ENCODE measurements at places on chromosomes 7 and 10.

DNA sequence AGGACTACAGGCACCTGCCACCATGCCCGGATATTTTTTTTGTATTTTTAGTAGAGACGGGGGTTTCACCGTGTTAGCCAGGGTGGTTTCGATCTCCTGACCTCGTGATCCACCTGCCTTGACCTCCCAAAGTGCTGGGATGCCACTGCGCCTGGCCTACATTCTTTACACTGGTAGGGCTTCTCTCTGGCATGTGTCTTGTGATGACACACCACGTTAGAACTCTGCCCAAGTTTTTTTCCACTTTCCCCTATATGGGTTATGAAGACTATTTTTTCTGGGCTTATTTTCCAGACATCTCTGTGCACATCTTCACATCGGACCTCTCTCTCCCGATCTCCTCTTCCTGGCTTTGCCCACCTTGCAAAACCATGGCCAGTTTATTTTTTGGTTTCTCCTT lies 10.7 kb downstream of the FAM200A start:
- no peak for DNase-seq

DNA sequence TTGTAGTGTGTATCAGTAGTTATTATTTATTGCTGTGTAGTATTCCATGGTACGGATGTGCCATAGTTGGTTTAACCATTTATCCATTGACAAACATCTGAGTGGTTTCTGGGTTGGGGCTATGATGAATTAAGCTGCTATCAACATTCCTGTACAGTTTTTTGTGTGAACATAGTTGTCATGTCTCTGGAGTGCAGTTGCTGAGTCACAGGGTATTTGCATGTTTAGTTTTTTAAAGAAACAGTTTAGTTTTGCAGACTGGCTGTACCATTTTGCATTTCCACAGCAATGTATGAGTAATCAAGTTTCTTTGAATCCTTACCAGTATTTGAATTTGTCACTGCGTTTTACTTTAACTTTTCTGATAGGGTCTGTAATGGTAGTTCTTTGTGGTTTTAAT lies 516.7 kb upstream of the CELF2 start:
- no peak for DNase-seq

DNA sequence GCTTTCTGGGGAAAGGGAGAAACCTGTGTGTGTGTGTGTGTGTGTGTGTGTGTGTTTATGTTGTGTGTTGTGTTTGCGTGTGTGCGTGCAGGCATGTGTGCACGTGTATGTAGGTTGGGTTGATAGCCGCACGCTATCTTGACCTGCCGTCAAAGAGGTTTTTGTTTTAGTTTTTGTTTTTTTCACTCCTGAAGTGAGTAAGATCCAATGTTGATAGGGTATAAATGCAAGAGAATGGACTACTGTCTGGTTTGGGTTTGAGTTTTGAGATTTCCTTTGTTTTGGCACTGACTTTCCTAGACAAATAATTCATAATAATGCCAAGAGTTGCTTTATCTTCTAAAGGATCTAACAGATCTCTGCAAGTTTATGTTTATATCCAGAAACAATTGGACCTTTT lies 27.8 kb downstream of the POU6F2 start:
- DNase-seq, result no peak

DNA sequence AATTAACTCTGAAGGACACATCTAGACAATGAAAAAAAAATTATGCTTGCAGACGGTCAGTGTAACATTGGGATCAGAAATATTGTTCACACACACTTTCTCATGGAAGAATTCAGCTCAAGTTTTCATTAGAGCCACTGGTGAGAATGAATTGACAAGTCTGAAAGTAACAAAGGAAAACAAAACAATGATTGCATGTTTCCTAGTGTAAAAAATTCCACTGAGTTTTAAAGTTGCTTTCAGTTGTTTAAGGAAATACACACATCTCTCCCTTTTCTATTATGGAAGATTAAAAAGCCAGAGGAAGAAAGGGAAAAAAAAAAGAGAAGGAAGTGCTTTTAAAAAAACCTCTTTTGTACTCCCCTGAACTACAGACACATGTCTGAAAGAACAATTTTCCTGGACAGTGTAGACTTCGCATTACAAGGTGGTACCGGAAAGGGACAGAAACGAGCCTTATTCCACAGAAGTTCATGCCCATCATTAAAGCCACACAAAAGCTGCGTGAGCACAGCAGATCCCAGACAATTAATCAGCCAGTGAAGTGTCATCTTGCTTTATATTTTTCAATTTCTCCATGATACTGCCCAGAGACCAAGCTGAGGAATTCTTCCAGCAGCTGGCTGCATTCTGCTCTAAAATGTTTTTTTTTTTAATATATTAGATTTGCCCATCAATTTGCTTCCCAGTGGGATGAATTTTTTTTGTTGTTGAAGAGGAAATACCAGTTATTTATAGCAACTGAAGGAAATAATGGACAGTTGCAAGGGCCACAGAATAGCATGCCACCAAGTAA lies 294.8 kb downstream of the DOCK4 start:
- DNase-seq, result no peak

DNA sequence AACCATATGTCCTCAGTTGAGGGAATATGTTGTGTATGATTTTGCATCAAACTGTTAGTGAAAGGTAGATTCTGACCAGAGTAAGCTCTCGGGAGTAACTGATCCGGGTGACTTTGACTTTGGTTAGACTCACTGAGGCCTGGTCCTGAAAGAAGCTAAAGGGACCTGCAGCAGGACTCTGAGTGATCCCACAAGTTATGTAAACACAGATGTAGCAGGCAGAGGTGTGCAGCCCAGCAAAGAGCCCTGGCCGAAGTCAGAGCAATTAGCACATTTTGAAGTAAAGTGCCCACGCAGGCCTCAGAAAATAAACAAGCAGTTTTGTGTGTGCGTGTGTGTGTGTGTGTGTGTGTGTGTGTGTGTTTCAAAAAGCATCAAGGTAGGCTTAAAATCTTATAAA lies 245.6 kb upstream of the FERD3L start:
- no peak for DNase-seq

DNA sequence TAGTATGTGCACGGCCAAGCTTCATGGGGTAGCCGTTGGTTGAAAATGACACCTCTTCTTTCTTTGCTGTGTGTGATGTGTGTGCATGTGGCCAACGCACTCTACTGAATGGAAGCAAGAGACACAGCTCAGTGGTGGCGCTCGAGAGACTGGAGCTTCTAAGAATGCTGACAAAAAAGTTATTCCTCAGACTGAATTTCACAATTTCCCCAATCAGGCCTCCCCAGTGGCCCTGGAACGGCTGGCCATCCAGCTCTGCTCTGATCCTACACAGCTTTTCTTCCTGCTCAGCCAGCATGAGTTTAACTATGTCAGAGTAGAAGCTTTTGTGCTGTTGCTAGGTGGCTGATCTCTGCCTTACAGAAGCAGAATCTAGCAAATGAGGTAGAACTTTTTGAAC lies 186.7 kb upstream of the PLXDC2 start:
- DNase-seq, result no peak

DNA sequence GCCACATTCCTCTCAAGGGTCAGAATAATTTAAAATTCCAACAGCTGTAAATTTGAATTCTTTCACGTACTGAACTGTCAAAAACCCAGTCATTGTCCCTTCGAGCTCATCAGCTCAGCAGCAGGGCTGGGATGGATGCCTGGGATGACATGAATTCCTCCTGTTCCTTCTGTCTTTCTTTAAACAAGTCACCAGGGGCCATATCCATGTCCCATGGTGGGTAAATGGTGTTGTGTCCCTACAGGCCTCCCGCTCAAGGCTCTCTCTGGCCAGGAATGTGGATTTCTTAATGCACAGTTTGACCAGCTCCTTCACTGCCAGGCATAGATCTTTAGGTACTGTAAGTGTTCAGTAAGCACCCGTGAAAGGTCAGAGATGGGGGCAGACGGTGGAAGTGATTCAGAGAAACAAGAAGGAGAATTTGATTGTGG lies 13.8 kb upstream of the TECPR1 start:
- DNase-seq, result no peak

- no peak for DNase-seq
Observed at GRCh38 chr10:65396997-65397396, 1528.8 kb upstream of the LRRTM3 start.

DNA sequence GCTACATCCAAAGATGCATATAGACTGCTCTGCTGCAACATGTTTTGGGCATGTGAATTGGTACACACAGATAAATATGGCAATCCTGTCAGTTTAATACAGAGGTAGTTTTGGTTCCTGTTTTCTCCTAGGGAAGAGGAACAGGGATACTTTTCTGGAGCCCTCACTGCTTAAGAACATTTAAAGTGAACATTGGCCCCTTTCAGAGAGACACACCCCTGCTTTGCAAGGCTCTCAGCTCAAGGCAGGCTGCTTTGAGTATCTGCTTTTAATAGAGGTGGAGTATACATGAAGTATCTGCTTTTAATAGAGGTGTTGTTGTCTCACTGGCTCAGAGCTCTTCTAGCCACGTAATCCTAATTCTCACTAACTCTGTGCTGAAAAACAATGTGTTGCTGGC lies 38.9 kb downstream of the CYP51A1 start:
- DNase-seq, result no peak

GRCh38 chr7:115574681-115575291 lies 455.8 kb downstream of the TFEC start:
- DNase-seq, result no peak

GRCh38 chr10:71394926-71395562 lies 1.7 kb upstream of the CDH23 start:
- DNase-seq, result no peak

- no peak for DNase-seq
Observed at GRCh38 chr10:15335508-15335907, 35.6 kb downstream of the FAM171A1 start.

DNA sequence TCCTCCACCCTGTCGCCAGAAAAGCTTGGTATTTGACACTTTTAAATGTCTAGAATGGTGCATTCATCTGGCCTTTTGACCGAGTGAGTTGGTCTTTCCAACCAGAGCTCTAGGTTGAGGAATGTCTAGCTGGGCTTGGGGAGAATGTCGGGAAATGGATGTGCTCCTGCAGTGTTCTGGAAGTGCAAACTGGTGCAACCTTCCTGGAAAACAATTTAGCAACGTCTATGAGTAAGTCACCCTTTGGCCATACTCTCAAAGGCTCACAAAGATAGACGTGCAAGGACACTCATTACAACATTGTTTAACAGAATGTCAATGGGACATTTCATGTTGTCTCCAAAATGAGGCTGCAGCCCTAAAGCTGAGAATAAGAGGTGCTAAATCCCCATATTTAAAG lies 12.2 kb upstream of the NMT2 start:
- no peak for DNase-seq

DNA sequence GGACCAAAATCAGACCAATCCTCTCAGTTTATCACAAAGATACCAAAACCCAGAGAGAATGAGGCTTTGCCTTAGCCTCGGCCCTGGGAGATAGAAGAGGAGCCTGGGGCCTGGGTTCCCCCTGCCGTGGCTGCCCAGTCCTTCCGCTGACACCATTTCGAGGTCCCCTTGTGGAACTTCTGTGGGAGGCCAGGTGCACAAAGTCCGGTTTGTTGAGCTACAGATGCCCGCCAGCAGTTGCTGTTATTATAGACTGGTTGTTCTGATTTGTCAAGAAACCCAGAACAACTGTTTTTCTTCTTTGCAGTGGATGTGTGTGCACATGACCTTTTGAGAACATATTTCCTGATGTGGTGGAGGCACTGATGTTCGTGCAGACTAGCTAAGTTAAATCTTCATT lies 47.6 kb downstream of the CUX1 start:
- no peak for DNase-seq

- DNase-seq, result no peak
Observed at GRCh38 chr10:27838361-27838760, 92.7 kb upstream of the MKX start.

- DNase-seq, result no peak
Observed at GRCh38 chr10:10313149-10313835, 704.4 kb upstream of the CELF2 start.

DNA sequence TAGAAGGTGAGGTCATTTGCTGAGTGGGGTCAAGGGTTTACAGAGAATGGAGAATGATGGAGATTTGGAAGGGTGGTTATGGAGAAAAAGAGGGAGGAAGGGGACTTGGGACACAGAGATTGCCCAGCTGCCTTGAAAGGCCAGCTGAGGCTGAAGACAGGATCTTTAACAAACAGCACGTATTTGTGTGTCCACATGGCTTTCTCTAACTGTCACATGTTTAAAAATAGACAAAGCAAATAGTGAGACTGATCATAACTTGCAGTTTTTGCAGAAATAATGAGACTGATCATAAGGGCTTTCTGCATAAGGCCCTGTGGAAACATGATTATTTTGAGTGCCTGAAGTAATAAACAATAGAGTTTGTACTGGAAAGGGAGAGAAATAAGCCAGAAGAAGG lies 212.7 kb downstream of the HDAC9 start:
- no peak for DNase-seq

DNA sequence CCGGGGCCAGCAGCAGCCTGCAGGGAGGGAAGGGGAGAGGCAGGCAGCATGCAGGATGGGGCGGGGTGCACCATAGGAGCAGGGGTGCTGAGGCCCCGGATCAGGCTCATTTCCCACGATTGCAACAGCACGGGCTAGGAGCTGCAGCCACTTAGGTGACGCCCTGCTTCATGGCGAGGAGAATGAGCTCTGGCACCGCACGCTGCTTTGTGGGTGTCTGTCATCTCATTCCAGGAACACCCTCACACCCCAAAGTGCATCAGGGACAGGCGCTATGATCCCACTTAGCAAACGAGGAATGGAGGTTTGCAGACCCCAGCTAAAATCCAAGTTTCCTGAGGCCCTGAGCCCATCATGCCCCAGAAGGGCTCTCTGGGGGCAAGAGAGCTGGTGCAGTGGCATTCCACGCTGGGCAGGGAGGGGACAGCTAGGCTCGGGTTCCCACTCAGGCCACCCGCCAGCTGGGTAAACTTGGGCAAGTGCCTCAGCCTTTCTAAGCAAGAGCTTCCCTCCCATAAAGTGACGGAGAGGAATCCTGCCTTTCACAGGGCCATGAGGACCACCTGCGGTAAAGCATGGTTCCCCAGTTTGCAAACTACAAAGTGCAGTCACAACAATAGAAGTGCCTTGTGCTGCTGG lies 9.3 kb downstream of the KCNH2 start:
- no peak for DNase-seq

- no peak for DNase-seq
Observed at GRCh38 chr7:135681762-135682161, 19.4 kb downstream of the STMP1 start.

- no peak for DNase-seq
Observed at GRCh38 chr7:48901966-48902365, 22.4 kb upstream of the CDC14C start.

- no peak for DNase-seq
Observed at GRCh38 chr7:134764365-134764764, 15.1 kb upstream of the CALD1 start.

- DNase-seq, result no peak
Observed at GRCh38 chr7:3080106-3080505, 36.4 kb upstream of the CARD11 start.

DNA sequence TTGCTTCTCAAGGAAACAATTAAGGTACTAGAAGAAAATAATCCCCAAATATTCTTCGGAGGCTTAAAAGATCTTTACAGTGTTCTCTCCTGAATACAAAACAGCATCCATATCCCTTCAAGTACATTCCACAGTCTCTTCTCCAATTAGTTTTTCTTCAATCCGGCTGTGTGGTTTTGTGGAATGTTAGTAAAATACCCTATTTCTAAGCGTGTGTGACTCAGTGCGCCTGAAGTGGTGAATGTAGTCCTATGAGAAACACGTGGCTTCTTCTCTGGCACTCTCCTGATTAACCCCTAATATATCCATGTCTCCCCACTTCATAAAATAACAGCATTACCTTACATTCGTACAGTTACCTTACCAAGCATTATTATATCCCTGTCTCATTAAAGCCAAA lies 570.2 kb downstream of the ARL4A start:
- no peak for DNase-seq

GRCh38 chr10:8306685-8307364 lies 252.3 kb downstream of the GATA3 start:
- no peak for DNase-seq

All from kidney capillary endothelial cell (primary cell).